ENCODE measurements at places on chromosomes 6 and 20.

DNA sequence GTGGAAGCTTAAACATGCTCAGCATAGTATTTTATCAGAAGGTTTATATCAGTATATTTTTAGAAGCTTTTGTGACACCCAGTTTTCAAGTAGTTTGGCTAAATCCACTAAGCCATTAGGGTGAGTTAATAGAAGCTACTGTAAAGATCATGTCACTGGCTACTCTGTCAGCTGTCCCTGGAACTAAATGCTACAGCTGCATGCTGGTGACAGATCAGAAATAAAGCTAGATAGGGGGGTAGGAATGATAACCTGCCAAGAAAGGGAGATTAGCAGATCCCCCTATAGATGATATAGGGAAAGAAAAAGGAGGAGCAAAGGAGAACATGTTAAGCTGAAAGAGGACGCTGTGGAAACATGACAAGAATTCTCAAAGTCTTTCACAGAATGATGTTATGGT lies 363.2 kb downstream of the QKI start:
- no peak for DNase-seq

DNA sequence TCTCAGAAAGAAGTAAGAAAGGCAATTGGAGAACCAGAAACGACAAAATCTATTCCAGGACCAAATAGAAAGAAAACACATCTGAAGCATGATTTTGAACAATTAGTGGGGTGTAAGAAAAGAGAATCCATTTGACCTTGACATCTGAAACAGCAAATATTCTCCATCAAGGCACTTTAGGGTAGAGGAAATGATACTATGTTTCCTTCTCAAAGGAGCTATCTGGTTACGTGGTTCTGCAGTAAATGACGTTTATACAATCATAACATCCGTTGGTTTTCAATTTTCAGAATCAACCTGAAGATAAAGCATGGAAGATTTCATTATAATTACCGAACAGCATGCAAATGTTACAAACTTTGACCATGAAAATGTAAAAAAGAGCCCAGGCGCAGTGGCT lies 8.2 kb upstream of the SIGLEC1 start:
- no peak for DNase-seq

DNA sequence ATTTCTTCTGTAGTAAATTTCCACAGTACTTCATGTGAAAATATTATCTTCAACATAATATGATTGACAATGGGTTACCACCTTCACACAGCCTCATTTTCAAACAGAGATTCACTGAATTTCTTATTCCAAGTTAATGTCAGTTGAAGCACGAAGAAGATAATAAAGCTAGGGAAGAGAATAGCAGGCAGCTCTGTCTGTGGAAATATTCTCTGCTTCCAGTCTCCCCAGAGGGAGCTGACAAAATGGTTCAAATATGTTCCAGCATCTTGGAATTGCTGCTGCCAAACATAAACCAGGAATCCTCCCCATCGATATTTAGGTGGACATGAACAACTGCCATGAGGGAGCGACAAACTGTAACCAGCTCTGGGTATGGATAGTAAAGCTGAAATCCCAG lies 224.8 kb downstream of the GJA1 start:
- DNase-seq = no peak

DNA sequence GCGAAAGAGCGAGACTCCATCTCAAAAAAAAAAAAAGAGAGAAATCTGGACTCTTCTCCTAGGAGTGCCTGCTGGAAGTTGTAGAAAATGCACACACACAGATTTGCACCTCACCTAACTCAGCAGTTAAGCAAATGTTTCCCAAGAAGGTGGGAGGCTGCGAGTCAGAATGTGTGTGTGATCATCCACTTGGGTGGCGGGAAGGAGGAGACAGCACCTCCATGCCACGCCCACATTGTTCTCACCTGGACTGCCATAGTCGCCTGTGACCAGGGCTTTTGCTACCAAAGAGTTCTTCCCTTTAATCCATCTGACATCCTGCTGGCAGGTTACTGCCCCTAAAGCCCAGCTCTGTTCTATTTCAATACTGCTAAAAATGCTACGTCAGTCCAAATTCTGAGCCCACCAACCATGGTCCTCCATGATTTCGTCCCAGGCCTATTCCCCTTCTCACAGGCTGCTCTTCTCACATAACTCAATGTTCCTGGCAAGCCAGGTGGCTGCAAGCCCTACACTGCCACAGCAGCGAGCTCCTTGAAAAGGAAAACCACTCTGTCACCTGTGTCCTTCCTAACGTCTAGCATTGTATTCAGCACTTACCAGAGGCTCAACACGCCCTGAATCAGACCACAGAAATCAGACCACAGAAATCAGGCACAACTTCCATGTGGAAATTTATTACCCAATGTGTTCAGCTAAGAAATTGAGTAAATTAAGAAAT lies 77.5 kb downstream of the PSMG4 start:
- DNase-seq = no peak

GRCh38 chr6:128097009-128097408 lies 196.2 kb upstream of the THEMIS start:
- DNase-seq = no peak

GRCh38 chr6:140921366-140922226 lies 1211.1 kb upstream of the GJE1 start:
- DNase-seq = no peak

DNA sequence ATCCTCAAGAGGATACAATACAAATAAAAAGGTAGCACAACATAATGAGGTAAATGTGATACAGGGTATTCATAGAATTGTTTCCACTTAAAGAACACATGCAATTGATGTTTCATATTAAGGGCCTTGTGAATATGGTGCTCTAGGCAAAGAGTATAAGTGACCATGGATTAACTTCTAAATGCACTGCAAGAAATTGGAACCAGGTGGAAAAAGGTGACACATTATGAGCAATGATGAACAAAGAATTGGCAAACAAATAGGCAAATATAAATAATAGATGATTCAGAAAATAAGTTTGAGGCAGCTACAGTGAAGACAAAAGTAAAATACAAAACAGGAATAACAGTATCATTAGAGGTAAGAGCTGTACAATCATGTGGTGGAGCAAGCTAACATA lies 192.0 kb downstream of the GRIK2 start:
- DNase-seq = no peak

DNA sequence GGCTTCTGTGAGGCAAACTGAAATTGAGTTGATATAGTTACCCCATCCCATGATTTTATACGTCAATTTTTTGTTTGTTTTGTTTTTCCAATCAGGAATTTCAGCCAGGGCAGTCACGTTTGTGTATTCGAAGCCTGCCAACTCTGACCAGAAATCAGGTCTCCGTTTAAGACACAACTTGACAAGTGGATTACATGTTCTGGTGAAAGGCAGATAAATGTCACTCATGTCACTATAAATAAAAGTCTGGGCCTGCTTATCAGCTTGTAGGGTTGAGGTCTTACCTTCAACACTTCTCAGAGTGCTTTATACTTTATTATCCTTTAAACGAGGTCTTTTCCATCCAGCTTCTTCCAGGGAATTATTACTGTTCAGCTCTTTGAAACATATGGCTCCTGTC lies 8.4 kb upstream of the XRN2 start:
- no peak for DNase-seq

DNA sequence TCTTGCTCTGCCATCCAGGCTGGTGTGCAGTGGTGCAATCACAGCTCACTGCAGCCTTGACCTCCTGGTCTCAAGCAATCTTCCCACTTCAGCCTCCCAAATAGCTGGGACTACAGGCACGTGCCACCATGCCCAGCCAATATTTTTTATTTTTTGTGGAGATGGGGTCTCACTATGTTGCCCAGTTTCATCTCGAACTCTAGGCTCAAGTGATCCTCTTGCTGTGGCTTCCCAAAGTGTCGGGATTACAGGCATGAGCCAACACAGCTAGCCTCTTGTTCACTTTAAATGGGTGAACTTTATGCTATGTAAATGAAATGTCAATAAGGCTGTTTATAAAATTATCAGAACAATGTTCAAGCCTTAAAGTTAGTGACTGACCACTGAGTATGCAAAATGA lies 37.1 kb downstream of the SAMD3 start:
- no peak for DNase-seq

DNA sequence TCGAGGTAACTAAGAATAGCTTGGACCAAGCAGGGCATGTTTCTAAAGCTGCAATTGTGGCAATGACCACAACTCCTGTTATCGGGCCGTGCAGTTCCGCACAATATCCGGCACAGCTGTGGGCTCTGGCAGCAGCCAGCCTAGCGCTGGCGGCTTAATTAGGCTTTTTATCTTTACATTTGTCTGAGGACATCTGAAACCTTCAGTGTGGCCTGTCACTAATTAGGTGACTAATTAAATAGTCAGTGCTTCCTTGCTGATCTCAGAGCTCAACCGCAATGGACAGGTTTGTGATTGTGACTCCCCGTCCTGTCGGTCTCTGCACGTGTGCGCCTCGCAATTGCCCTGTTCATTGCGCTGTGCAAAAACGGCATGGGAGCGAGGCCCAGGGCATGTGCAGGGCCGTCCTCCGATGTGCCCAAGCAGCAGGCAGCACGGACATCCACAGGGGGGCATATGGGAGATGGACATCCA lies 134.8 kb upstream of the INSM1 start:
- DNase-seq = no peak

DNA sequence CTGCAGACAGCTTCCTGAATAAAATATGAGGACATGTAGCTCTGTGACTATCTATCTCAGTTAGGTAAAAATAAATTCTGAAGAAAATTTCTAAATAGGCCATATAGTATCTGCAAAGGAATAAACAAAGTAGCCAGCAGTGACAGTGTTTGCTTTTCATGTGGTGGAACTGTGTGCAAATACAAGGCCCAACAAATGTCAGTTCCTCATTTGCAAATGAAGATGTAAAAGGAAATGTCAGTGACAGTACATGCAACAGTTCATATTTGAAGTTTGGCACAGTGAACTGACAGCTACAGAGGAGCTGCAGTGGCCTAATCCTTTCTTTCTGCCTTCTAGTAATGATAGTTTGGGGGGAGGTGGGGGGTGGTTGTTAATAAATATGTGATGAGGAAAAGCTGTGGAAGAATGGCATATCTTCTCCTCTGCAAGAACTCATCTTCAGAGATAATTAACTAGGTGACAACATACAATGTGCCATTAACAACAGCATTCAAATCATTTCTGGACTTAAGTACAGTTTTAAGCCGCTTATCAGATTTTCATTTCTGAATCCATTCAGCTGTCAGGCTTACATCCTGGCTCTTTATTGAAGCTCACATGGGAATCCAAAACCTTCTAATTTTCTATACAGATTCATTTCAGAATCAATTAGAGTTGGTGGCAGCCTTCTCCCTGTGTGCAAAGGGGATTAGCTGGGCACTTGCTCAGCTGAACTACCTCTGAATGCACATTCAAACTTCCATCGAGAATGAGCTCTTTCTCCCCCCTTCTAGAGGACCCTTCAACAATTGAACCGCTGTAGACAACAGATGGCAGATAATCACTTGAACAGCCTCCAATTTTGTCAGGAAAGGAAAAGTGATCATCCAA lies 1059.0 kb upstream of the EPHA7 start:
- no peak for DNase-seq

- no peak for DNase-seq
Observed at GRCh38 chr6:23340271-23340670, 770.9 kb downstream of the HDGFL1 start.

DNA sequence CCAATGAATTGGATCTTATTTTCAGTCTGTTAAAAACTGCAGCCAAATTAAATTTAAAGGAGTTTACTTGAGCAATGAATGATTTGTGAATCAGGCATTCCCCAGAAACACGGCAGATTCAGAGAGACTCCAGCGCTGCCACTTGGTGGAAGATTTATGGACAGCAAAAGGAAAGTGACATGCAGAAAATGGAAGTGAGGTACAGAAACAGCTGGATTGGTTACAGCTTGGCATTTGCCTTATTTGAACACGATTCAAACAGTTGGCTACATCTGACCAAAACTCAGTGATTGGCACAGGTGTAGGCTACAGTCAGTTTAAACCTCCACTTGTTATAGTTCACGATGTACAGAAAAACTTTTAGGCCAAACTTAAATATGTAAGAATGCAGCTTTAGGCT lies 257.6 kb upstream of the IMPG1 start:
- no peak for DNase-seq

GRCh38 chr20:20366876-20367574 lies 879 bp upstream of the INSM1 start:
- no peak for DNase-seq

DNA sequence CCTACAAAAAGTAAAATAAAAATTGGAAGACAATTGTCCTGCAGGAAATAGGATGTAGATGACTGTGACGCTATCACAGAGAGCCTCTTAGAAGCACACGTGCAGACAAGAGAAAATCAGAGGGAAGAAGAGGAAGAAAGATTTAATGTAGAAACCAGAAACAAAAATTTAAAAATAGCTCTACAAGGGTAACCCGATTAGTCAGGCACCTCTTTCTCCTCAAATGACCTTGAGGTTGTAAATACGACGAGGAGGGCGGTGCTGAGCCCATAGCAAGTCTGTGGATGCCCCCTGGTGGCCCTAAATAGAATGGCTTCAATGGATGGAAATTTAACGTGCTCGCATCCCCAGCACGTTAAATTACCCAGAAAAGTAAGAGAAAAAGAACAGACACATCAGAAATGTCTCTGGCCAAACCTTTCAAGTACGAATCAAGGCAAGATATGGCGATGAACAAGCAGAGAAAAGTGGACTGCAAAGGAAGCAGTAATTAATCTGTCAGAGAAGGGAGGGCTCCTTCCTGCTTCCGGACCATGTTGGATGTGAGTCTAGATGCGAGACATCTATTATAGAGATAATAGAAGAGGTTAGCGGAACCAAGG lies 4.2 kb upstream of the PRPH2 start:
- DNase-seq = peak; percentile 61

GRCh38 chr20:16537918-16538317 lies 35.3 kb downstream of the KIF16B start:
- DNase-seq = no peak

GRCh38 chr20:61595216-61595615 lies 343.2 kb downstream of the CDH4 start:
- DNase-seq = no peak

DNA sequence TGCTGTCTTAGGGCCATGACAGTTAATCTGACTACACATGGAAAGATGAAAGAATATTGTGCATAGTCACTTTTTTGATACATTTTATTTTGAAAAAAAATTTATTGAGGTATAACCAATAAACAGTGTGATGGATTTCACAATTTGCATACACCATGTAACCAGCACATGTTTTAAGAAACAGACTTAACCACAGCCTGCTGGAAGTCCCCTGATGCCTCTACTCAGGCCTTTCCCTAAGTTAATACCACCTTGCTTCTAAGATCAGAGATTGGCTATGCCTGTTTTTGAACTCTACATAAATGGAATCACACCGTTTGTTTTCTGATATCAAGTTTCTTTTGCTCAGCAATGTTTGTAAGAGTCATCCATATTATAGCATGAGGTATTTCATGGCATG lies 136.3 kb downstream of the CFAP61 start:
- DNase-seq = no peak

- DNase-seq = no peak
Observed at GRCh38 chr20:7301807-7302206, 534.3 kb downstream of the BMP2 start.

- DNase-seq = no peak
Observed at GRCh38 chr6:57313009-57313408, 4.4 kb upstream of the PRIM2 start.

- no peak for DNase-seq
Observed at GRCh38 chr6:107653183-107653580, 163.3 kb downstream of the SOBP start.

- no peak for DNase-seq
Observed at GRCh38 chr20:36607586-36608387, 2.2 kb downstream of the RAB5IF start.

All from stimulated activated CD8-positive, alpha-beta memory T cell treated with anti-CD3 and anti-CD28 coated beads, Interleukin-2, amount 100 ng/mL, for 1 hour (primary cell).